Activated naive CD8-positive, alpha-beta T cell treated with anti-CD3 and anti-CD28 coated beads, Interleukin-2, amount 50 U/mL, for 16 hours (primary cell): ENCODE measurements at places on chromosomes 4 and X.

DNA sequence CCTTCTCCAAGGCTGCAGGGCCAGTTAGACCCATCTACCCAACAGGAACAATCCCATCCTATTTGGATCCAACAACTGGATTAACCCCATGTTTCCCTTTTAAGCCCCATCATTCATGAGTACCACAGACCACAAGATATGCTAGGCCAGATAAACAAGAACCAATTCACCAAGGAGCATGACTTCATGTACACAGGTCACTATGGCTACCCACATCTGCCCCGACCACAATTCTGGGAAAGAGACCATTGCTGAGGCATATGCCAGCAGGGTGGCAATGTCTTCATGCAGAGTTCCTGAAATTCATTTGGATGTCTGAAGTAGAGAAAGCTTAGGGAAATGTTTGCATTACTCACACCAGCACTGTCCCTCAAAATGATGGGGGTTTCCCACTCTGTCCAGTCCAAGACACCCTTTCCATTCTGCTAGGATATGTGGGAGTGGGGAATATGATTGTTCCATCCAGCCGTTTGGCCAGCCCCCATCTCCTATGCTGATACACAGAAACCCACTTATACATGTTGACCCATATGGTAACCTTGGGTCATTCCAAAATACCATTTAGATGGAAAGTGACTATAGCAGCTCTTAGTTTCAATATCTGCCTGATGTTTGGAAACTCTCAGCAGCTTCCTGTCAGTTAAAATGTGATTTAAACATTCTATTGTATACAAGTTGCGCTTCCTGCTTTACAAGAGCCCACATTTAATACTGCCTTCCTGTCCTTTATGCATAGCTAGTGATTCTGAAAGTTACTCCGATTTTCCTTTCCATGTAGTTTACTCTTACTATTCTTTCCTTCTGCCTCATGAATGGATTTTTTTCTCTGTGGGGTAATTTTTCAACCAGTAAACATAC lies 129.0 kb downstream of the AMMECR1 start:
- DNase-seq, result no peak

GRCh38 chr4:37896206-37896860 lies 5.4 kb downstream of the TBC1D1 start:
- no peak for DNase-seq

DNA sequence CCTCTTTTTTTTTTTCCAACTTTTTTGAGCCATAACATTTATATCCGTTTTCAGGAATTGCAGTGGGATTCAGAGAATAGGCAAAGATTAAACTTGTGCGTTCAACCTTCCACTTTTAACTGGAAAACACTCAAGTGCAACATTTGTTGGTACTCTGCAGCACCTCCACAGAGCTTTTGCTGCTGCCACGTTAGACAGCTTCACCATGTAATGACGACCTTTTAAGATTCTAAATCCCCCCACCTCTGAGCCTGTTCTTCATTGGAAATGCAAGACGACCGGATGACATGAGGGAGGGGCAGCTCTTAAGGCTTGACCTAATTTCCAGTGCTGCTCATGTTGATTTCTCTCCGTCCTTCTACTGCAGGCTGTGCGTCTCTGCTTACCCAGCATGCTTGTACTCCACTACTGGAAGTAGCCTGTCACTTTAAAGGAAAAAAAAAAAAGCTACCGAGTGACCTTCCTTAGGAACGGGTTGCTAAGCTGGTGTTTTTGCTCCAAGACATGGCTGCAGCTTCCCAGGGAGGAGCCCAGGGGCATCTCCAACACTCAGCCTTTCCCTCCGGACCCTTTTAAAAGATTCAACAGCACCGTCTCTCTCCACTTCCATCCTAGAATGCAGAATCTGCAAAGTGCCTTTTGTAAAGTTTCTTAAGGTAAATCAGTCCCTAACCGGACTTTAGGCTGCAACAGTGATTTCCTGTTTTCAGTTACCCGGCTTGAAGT lies at the start of gene CC2D2A:
Gene CC2D2A (plus strand): TSS at position 481 of the 726 bp plus-strand sequence. CDS start 6,051 bp downstream, outside the sequence.
- no peak for DNase-seq

GRCh38 chr4:170589597-170590191 lies 499.9 kb upstream of the AADAT start:
- DNase-seq, result no peak

DNA sequence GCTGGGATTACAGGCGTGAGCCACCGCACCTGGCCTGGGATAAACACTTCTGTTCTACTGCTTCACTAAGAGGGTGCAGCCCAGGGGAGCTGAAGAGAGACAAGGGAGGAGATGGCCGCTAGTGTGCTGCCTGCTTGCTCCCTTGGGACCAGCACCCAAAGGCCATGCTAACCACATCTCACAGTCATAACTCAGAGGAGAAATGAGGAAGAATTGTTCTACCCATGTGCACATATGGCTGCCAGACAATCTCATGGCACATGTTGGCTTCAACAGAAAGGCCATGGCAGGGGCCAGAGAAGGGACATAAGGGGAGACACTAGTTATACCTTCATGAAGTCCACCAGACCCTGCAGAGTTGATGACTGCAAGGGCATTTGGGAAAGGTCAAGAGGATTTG lies 22.4 kb downstream of the CLDN22 start:
- DNase-seq, result no peak

DNA sequence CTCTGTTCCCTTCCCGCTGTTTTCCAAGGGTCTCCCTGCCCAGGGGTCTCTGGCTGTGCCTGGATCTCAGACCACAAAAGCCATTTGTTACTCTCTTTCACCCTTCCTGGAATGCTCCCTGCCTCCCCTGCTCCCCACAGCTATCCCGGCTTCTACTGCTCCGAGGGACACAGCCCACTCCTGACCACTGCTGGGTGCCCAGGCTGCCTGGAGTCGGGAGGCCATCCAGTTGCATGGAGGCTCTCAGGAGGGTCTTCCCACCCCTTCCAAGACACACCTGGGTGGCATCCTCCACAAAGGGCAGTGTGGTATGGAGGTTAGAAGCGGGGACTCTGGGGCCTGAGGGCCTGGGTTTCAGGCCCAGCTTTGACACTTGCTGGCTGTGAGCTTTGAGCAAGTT lies 101.1 kb downstream of the PPP2R2C start:
- no peak for DNase-seq

GRCh38 chr4:176377780-176378179 lies 58.0 kb downstream of the SPCS3 start:
- no peak for DNase-seq

DNA sequence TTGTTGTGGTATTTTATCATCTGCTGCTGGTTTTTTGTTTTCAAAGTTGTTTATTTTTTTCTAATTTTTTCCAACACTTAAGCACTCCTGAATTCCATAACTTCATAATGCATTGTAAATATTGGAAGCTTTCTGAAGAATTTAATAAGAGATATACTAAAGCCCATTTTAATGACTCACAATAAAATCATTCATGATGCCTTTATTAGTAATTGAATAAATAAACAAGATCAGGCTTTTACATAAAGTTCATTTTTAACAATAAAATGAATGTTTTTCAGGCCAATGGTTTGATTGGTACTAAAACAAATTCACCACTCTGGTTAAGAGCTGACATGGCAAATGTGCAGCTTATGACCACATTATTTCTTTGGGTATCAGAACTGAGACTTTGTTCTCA lies 408.2 kb upstream of the SMIM31 start:
- no peak for DNase-seq

DNA sequence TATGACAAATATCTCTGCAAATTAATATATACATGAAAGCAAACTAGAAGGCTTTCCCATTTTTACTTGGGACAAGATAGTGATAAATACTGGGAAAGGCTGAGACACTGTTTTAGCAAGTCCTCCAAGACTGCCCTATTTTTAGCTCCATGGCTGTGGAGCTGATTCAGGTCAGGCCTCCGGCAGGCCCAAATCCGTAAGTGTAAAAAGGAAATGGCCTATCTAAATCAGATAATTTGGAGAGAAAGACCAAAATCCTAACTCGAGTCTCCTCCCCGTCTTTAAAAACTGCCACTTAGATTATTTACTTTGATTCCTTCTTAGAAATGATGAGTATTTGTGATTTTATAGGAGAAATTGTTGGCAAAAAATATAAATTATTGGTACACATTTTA lies 2.9 kb downstream of the OTUD4 start:
- no peak for DNase-seq

GRCh38 chr4:138298866-138299265 lies 56.7 kb upstream of the SLC7A11 start:
- no peak for DNase-seq

GRCh38 chr4:8906991-8907595 lies 35.5 kb upstream of the HMX1 start:
- no peak for DNase-seq

- DNase-seq, result no peak
Measured at GRCh38 chrX:15563056-15563455, 37.7 kb downstream of the ACE2 start.

- no peak for DNase-seq
Measured at GRCh38 chr4:175678451-175678850, 133.6 kb downstream of the GPM6A start.

GRCh38 chr4:35739308-35739707 lies 505.0 kb downstream of the ARAP2 start:
- DNase-seq, result no peak

DNA sequence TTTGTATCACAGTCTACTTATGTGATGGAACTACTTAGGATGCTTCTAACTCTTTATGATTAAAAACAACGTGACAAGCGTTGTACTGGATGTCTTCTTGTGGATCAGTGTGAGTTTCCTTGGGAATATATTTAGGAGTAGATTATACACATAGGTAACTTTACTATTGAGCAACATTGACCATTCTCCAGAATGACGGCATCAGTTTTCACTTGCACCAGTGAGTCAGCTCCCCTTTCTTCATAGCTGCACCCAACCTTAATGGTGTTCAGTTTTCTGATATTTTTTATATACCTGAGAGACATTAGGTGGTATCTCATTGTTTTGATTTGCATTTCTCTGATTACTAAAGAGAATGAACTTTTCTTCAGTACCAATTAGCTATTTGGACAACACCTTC lies 343.9 kb downstream of the ADGRL3 start:
- no peak for DNase-seq

- no peak for DNase-seq
Measured at GRCh38 chr4:7647186-7647585, 212.5 kb upstream of the PSAPL1 start.

GRCh38 chr4:15444879-15445547 lies 17.2 kb downstream of the C1QTNF7 start:
- no peak for DNase-seq

- no peak for DNase-seq
Measured at GRCh38 chrX:2705046-2705832, 14.1 kb downstream of the CD99 start.

GRCh38 chr4:25535701-25536473 lies 119.8 kb upstream of the SLC34A2 start:
- no peak for DNase-seq

DNA sequence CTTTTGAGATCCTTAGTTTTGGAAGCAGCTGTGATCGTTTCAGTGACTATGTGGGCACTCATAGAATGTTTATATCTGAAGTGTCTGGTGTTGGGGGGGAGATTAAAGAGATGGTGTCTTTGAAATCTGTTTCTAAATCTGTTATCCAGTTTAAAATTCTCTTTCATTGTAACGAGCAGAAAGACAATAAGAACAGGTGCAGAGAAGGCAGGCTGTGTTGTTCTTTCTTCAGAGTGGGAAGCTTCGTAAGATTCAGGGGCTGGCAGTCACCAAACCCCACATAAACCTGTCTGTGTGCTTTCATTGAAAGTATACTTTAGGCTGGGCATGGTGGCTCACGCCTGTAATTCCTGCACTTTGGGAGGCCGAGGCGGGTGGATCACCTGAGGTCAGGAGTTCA lies 16.3 kb upstream of the DHRSX start:
- DNase-seq, result no peak
